ENCODE measurements at places on chromosomes 11 and 22. TPM values are rescaled to one million over a fixed set of nuclear protein-coding genes. Genes with fewer than 3 reads are reported as not detected.

- DNase-seq = no peak
Measured at GRCh38 chr11:20053572-20053971, 106.7 kb downstream of the DBX1 start.

- no peak for DNase-seq
Measured at GRCh38 chr11:117175781-117176180, 2.8 kb upstream of the SIDT2 start.

DNA sequence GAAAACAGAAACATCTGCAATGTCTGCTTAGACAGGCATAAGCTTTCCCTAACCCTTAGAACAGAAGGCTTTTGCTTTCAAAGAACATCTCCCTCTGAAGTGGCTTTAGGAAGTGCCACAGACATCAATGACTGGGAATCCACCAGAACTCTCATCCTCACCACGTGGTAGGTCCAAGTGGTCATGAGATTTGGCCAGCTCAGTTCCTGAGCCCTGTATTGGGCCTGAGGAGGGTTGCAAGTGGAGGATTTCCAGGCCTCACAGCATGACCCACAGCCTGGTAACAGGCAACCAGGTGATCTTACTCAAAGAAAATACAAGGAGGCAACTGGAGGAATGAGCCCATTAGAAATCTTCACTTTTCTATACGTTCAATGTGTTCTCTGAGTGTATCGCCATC lies 1.6 kb downstream of the CASP1 start:
- DNase-seq = no peak

DNA sequence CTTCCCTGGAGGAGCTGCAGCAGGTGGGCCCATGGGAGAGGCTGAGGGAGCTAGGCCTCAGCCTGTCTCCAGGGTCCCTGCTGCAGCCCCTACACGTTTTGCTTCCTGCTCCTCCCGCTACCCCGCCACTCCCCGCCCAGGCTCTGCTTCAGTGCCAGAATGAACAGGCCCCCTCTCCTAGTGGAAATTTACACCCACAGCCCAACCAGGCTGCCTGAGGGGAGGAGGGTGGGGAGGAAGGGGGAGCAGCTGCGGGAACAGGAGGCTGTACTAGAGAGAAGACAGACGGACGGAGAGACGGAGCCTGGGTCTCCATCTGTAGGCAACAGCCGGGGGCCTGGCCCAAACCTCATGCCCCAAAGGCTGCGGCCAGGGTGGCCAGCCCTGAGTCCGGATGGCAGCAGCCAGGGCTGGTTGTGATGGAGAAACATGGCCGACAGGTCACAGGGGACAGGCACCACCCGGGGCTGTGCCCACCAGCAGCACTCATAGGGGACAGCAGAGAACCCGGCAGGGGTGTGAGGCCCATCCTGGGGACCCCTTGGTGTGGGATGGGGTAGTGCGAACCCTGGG lies 20.6 kb downstream of the FLRT1 start:
- no peak for DNase-seq

DNA sequence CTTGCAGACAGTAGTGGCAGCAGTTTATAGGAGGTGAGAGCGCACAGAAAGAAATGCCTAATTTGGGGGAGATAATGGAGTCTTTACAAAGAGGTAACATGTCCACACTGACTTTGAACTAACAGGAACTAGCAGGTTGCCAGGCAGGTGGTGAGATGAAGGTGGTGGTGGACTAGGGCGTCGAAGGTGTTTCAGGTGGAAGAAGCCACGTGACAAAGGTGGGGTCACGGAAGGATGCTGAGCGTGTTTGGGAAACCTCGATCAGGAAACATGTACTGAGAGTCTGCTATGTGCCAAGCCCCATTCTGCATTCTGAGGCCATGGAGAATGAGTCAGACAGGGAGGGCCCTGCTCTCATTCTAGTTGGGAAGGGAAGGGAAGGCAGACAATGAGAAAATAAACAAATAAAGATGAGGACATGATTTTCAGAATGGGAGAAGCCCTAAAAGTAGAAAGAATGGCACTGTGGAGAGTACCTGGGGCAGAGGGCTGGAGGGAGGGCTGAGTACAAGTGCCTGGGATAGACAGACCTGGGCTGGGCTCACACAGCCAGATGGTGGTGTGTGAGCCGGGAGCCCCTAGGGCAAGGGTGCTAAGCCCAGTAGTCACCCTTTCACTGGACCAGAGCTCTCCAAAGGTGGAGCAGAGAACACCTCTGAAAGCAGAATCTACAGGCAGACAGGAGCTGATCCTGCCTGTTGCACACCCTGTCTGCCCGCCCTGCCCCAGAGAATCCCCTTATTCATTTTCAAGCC lies 16.2 kb upstream of the NNMT start:
- no peak for DNase-seq

GRCh38 chr11:18709414-18709813 lies 10.8 kb downstream of the TMEM86A start:
- no peak for DNase-seq

DNA sequence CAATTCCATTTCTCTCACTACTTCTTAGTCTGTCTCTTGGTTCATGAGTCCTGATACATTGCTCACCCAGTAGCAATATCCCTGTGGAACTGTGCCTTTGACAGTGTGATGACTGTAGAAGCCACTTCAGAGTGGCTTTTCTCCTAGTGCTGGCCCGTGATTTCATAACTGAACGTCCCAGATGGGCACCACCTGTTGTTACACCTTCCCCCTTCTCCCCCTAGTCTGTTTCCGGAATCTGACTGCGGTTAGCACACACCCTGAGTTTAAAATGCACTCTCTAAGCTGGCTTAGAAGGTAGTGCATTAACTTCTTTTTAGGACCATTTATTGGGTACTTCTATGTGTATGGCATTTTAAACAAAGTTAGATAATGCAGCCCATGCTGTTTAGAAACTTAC lies 83.0 kb downstream of the ALX4 start:
- DNase-seq = no peak

GRCh38 chr11:92977401-92977800 lies 8.0 kb downstream of the MTNR1B start:
- no peak for DNase-seq

DNA sequence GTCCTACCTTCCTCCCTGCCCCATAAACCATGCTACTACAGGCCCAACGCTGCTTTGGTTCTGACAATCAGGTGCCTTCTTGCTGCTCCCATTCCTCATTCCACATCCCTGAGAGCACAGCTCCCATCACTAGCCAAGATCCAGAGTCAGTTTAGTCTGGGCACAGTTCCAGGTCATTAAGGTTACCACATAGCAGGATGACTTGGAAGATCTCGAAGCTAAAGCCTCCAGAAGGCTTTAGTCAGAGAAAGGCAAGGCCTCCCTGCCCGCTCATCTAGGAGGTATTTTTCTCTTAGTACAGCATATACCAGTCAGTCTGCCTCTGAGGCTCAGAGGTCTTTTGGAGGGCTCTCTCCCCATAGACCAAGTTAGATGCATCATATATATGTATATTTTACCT lies 30.3 kb downstream of the TRIM66 start:
- DNase-seq = no peak

DNA sequence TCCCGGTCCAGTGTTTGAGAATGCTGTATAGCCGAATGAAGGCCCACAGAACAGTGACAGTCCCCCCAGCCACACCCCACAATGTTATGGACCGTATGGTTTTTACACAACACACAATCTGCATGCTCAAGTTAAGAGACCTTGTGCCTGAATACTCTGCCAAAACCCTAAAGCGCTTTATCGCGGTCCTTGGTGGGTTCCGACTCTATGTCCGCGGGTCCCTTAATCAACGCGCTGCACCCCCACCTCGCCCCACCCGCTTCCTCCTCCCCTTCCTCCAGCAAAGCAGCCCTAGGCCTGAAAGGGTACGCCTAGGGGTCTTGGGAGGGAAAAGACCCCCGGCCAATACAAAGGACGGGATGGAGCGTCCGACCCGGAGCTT lies 442 bp downstream of the COPB1 start:
- DNase-seq = peak; percentile 45

- DNase-seq = no peak
Measured at GRCh38 chr11:93984196-93984567, 37.0 kb upstream of the HEPHL1 start.

GRCh38 chr11:123179586-123179985 lies 15.5 kb downstream of the CLMP start:
- DNase-seq = no peak

GRCh38 chr11:76974179-76974891 lies 59.9 kb upstream of the B3GNT6 start:
- no peak for DNase-seq

DNA sequence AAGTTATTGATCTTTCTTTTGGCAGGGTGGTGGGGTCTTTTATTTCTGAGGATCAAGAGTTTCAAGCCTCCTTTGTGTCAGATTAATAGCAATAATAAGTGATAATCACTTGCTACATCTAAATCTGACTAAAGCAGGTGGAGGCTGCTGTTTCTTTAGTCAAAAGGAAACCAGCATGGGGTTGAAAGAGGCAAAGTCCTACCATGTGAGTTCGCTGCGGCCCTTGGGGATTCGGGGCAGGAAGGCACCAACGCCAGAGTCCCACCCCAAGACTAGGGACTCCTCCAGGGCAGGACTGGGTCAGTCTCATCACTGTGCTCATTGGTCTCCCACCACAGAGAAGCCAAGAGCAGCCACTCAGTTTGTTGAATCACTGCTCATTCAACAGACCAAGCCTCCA lies 73.0 kb downstream of the TENM4 start:
- DNase-seq = no peak

DNA sequence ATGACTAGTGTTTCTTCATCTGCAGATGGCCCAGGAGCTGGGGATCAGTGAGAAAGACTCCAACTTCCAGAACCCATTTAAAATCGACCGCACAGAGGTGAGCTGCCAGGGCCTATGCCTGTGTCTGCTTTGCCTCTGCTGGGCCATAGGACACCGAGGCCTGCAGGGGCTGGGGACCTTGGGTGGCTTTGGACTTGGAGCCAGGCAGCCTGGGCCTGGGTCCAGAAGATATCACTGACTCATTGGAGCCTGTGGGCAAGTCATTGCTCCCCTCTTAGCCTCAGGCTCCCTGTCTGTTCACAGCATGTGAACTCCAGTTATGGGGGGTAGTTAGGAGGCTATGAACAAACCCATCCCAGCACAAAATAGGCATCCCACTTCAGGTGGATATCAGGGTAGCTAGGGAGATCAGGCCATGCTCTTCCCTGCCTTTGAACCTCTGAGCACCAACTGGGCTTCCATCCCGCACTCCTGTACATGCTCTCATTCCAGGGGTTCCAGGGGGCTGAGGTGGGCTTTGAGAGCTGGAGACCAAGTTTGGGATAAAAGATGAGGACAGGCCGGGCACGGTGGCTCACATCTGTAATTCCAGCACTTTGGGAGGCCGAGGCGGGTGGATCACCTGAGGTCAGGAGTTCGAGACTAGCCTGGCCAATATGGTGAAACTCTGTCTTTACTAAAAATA lies 13.4 kb downstream of the CCDC134 start:
- DNase-seq = no peak

- DNase-seq = no peak
Measured at GRCh38 chr11:33703234-33703633, 2.6 kb upstream of the C11orf91 start.

Gene SLCO2B1
- not detected for total RNA-seq

Gene GAL3ST3
- total RNA-seq = not detected

Gene RANGAP1
- 60.7 TPM for total RNA-seq

Gene C11orf91
- not detected for total RNA-seq

Gene IL18
- total RNA-seq = 0.49 TPM

Gene MRPL49
- total RNA-seq = 62.9 TPM

Gene OR8G5
- not detected for total RNA-seq

Gene BDNF
- total RNA-seq = not detected

Gene RIN1
- 12.5 TPM for total RNA-seq

Gene CEND1
- total RNA-seq = 2.6 TPM

Gene KRTAP5-11
- total RNA-seq = not detected
